ENCODE measurements at places on chromosomes 13 and 19. TPM values are rescaled to one million over a fixed set of nuclear protein-coding genes. Genes with fewer than 3 reads are reported as not detected.

RASAL3 gene
- not detected for total RNA-seq

RYR1 gene
- 168 TPM for total RNA-seq

SYNGR4 gene
- total RNA-seq = not detected

TICAM1 gene
- 4.6 TPM for total RNA-seq

PEPD gene
- total RNA-seq = 68.2 TPM

DNAJC15 gene
- 5.6 TPM for total RNA-seq

DCUN1D2 gene
- 27.2 TPM for total RNA-seq

ZNF560 gene
- not detected for total RNA-seq

CCDC70 gene
- total RNA-seq = not detected

FGF14 gene
- total RNA-seq = not detected

Data from myocyte (in vitro differentiated cells).